Stimulated activated CD8-positive, alpha-beta memory T cell treated with anti-CD3 and anti-CD28 coated beads, Interleukin-4, amount 100 ng/mL, for 1 hour (primary cell): ENCODE measurements at places on chromosomes 7 and 10.

DNA sequence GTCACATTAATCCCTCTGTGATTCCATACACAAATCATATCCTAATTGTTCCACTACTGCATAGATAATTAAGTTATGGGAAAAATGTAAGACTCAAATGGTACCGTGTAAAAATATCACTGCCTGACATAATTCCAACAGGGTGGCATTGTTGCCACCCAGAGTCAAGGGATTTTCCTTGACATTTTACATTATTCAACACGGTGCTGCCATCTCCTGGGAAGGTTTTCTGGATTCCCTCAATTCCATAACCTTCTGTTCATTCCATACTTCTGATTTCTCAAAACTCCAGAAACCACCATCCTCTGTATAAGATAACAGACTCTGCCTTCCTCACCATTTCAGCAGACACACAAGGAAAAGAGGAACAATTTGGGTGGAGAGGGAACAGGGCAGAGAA is 495.9 kb downstream of the XPNPEP1 start:
- no peak for DNase-seq

DNA sequence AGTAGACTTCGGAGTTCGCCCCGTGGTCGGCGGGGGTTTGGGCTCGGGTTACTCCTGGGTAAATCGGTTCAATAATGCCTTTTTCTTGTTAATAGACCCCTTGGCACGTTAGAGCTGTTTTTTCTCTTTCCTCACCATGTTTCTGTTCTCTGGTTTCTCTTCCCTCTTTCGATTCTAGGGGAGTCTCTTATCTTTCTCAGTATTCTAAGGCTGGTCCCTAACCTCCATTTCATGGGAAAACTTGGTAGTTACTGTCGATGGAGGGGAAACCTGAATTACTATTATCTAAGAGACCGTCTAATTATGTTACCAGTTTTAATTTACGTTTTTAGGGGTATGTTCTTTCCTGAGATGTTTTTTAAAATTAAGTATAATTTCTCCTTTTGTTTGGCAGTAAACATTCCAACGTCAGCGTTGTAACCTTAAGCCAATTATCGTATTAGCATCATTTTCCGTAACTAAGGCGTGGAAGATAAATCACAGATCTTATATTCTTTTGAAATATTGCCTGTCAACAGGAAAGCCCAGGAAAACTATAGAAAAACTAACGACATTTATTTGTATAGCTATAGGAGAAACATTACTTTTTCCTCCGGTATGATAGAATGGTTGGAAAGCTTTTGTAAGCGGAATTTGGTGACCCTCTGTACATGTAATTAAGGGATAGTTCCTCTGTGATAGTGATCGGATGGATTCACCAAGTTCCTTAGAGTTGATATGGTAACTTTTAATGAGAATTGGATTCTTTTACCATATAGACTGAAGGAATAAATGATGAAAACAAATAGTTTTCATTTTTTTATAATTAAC is 847 bp downstream of the BTAF1 start:
- no peak for DNase-seq

- no peak for DNase-seq
Observed at GRCh38 chr10:131127610-131128009, 183.9 kb downstream of the TCERG1L start.

GRCh38 chr7:158382363-158383254 is 205.0 kb downstream of the PTPRN2 start:
- DNase-seq: no peak

DNA sequence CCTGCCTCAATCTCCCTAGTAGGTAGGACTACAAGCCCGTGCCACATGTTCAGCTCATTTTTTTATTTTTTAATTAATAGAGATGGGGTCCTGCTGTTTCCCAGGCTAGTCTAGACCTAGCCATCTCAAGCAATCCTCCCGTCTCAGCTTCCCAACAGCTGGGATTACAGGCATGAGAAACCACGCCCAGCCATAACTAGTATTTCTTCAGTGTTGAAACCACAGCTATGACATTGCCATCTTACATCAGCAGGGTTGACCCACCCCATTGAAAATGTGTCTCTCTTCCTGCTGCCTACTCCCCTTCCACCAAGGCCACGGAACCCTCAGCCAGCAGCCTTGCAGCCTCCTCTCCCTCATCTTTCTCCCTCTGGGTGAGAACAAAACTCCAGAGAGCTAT is 62.1 kb upstream of the ZNF746 start:
- no peak for DNase-seq

GRCh38 chr10:62492012-62492869 is 118.1 kb downstream of the ZNF365 start:
- no peak for DNase-seq

DNA sequence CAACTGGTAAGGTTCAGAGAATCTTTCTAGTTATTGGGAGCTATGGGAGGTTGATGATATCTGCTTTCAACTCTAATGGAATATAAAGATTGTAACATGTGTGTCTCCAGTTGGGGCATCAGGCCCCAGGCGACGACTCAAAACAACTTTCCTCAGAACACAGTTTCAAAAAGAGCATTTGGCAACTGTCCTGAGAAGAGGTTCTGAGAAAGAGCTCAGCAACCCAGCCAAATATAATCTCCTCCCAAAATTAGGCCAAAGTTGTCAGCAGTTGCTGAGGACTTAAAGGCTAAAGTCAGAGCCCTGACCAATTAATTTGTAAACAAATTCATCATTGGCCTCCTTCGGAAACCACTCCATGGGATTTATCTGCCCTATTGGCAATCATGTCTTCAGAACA is 251.1 kb upstream of the NFE2L3 start:
- DNase-seq: no peak

GRCh38 chr10:131786756-131787605 is 113.8 kb upstream of the PPP2R2D start:
- DNase-seq: no peak

GRCh38 chr7:75711656-75712514 is 26.9 kb downstream of the HIP1 start:
- DNase-seq: no peak

DNA sequence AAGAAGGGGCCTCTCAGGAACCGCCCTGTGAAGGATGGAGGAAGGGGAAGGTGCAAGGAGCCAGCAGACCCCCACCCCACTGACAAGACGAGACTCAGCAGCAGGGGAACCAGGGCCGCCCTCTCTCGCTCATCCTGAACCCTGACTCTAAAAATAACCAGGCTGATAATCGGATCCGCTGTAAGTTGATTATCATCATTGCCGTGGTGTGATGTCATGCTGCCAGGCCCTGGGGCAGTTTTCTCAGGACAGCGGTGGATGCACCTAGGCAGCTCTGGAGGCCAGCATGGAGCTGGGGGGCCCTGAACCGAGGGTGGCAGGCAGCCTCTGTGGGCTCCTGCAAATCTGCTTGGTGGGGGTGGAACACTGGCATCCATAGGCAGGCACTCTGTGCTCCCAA is 7.9 kb downstream of the RET start:
- no peak for DNase-seq

- DNase-seq: no peak
Observed at GRCh38 chr7:121360564-121360963, 31.8 kb downstream of the WNT16 start.

DNA sequence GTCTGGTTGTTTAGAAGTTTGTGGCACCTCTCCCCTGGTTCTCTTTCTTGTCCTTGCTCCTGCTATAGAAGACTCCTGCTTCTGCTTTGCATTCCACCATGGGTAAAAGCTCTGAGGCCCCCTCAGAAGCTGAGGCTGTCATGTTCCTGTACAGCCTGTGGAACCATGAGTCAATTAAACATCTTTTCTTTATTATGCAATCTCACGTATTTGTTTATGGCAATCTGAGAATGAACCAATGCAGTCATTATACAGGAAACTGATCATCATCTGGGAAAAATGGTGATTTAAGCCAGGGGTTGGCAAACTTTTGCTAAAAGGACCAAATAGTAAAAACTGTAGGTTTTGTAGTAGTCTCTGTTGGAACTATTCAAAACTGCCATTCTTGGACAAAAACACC is 175.4 kb downstream of the CSTF2T start:
- no peak for DNase-seq

DNA sequence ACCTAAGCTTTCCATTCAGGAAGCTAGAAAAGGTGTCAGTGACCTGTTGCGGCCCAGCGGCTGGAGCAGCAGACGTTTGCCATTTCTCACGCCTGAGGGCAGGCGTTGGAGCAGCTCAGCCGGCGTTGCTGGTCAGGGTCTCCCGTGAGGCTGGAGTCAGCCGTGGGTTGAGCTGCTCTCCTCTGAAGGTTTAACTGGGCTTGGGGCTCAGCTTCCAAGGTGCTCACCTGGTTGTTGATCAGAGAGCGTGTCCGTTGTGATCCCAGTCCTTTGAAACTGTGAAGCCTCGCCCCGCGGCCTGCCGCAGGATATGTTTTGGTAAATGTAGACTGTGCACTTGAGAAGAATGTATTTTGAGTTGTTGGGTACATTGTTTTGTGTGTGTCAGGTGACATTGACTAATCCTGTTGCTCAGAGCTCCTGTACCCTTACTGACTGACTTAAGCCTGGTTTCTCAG is 20.6 kb upstream of the PWWP2B start:
- DNase-seq: no peak
